ENCODE measurements at places on chromosomes 4 and X.

- peak; percentile 4 for DNase-seq
Measured at GRCh38 chr4:96352051-96352517, 512.2 kb downstream of the PDHA2 start.

- DNase-seq = no peak
Measured at GRCh38 chrX:140425712-140426395, 79.0 kb downstream of the SOX3 start.

- DNase-seq = no peak
Measured at GRCh38 chr4:11881947-11882346, 453.3 kb upstream of the HS3ST1 start.

DNA sequence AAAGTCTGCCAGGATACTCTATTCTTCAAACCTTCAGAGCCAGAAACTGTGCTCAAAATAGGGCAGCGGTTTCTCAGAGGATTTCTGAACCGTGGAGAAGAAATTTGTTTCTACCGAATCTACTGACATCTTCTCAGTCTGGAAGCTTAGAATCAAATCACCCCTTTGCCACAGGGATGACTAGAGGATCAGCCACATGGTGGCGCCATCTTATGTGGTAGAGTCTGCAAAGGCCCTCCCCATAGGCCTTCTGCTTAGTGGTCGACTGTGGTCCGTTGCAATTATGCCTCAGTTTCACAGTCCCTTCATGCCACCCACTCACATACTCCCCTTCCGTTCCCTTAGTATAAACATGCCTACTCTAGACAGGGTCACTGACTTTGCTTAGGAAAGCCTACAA, 680.7 kb upstream of the SPANXN1 start:
- no peak for DNase-seq

DNA sequence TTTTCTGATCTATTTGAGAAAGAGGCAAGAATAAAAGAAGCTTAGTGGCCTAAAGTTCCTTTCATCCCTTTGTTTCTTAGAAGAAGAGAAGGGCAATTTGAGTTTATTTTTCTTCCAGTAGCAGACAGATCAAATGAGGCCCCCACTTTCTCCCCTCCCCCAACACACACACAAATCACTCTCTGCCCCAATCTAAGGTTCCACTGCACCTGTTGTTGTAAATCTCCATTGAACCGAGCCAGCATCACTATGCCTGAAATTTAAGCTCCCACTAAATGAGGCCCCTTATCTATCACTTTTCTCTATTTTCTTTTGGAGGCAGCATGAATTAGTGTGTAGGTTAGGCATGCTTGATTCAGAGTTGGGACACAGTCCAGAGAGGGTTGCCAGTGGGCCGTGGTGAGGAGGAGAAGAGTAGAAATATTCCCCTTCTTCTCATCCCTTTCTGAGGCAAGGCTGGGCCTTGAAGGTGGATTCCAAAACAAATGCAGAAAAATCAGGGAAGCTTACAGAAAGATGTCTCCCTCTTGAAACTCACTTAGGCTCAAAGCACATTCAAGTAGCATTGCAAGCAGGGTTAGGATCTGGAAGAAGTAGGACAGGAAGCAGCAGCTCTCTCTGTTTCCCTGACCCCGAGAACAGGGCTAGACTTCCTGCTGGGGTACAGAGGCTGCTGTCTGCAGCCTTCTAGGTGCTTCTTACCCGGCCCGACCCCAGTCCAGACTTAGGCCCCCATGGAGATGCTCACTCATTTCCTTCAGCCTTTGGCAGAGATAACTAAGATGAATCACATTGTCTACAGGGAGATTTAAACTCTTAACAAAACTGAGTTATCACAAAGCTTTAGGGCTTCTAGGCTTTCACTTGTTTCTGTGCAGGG, 70.7 kb downstream of the RASL11B start:
- DNase-seq = no peak

- DNase-seq = no peak
Measured at GRCh38 chr4:8248091-8248490, 21.5 kb upstream of the HTRA3 start.

- no peak for DNase-seq
Measured at GRCh38 chrX:136179133-136179532, 31.8 kb downstream of the FHL1 start.

DNA sequence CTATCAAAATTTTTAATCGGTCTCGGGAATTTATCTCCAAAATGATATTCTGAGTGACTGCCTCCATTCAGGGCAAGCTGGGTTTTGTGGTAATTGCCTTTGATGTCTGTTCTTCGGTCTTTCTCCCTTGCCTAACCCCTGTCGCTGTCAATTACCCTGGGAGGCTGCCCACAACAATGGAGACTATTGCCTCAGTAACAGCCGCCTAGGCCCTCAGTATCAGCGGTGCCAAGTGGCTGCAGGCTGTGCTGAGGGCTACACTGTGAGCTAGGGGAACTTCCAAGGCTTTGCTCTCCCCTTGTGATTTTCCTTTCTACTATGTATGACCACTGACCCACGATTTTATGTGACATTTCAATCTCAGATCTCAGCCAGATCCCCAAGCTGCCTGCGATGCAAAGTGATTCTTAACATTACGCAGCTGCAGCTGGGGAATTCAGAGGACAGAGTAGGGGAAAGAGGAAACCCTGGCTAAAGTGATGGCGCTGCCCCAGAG, 36.3 kb upstream of the REST start:
- DNase-seq = peak; percentile 14

- DNase-seq = no peak
Measured at GRCh38 chr4:25446611-25447010, 69.5 kb downstream of the ANAPC4 start.

- DNase-seq = no peak
Measured at GRCh38 chr4:74055096-74055495, 16.6 kb upstream of the CXCL3 start.

DNA sequence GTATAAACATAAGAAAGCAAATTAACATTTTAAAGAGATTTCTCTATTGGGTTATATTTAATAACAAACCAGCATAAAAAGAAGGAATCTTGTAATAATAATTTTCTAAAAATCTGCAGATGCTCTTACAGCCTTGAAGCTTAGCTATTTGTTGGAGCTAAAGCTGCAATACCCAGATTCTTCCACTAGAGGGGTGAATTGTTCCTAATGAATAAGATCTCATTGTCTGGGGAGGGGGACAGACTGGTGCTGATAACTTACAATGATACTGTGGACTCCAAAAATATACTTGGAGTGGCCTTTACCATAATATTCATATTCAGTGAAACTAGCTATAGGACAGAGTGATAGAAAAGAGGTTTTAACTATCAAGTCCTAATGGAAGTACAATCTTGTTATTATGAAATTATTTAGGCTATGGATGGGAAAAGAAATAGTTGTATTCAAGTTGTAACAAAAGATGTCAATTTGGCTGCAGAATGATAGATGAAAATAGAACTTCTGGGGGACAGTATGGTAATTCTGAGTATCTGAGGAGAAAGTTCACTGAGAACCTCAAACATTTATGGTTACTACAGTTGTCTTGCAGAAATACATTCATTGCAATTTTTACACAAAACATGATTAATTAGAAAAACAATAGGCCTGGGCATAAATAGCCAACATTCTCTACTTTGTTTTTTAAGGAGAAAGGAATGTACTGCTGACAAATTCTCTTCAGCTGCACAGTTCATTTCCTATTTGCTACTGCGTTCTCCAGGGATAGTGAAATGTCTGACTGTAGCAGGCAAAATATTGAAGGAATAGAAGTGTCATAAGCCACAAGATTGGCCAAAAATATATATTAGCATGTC, 443.3 kb downstream of the GBA3 start:
- DNase-seq = peak; percentile 72

DNA sequence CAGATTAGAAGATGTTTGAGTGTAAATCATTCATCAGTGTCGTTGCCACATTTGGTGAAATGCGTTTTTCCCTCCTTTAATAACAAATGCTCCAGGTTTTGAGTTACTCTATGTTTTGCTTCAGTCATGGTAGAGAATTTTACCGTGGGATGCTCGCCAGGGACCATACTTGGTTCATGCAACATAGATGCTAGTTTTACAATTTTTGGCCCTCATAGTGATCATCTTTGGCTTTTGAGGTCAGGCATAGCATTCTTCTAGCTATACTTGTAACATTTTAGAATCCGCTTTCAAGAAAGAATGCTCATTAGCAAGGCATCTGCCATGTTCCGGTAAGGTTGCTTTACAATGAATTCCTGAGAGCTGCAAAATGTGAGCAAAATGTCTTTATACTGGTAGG, 147.2 kb downstream of the SPCS3 start:
- no peak for DNase-seq

DNA sequence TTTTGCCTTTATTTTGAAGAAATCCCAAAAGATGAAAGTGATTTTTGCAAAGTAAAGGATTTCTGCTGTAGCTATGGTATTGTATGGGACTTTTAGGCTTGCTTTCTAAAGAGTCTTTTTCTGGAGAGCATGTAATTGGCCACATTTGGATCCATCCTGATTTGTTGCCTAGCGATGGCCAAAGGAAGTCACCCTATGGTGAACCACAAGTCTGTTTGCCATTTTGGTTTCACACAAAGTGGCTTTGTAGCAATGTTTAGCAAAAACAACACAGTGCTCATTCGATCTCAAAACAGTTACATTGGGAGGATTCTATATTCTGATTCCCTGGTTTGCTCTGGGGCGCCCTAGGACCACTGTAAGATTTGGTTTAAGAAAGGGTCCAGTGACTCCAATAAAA, 44.1 kb upstream of the INTS6L start:
- no peak for DNase-seq

GRCh38 chr4:180059216-180059881, 2183.9 kb upstream of the TENM3 start:
- peak; percentile 7 for DNase-seq

DNA sequence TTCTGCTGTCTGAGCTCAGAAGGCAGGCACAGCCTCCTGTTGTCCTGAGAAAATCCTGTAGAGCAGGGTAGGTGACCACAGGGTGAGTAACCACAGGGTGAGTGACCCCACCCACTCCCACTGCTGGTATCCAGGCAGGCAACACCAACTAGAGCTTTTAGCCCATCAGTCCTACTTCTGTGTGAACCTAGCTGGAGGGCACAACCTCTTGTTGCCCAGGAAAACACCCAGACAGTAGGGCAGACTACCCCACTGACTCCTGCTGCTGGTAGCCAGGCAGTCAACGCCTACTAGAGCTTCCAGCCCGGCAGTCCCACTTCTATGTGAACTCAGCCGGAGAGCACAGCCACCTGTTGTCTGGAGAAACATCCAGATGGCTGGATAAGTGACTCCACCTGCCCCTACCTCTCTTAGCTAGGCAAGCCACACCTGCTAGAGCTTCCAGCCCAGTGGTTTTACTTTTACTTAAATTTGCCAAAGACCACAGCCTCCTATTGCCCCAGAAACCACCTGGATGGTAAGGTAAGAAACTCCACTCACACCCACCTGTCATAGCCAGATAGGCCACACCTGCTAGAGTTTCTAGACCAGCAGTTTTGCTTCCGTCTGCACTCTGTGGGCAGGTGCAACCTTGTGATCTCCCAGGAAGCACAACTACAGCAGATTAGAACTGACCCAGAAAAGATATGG, 371.6 kb downstream of the INPP4B start:
- DNase-seq = no peak

DNA sequence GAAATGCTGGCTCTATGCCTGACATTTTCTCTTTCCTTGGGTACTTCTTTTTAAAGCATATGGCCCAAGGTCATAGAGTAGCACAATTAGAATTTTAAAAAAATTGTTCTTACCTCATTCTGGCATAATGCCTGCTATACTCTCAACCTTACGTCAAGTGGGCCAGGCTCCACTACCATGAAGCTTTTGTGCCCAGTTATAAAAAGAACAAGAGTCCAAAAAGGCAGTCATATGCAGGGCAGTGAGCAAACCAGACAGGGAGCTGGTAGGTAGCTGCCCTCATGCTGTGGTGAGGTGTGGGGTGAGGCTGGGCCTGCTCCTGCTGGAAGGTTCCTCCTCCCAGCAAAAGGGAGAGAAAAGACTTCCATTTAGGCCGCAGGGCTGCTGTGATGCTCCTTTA, 64.4 kb upstream of the UCP1 start:
- no peak for DNase-seq

All from midbrain (tissue), 1 donor.